T-helper 22 cell (primary cell): ENCODE measurements at places on chromosomes 4 and X.
A peak's percentile ranks its signal among the peaks of the same experiment; 100 is the strongest.

DNA sequence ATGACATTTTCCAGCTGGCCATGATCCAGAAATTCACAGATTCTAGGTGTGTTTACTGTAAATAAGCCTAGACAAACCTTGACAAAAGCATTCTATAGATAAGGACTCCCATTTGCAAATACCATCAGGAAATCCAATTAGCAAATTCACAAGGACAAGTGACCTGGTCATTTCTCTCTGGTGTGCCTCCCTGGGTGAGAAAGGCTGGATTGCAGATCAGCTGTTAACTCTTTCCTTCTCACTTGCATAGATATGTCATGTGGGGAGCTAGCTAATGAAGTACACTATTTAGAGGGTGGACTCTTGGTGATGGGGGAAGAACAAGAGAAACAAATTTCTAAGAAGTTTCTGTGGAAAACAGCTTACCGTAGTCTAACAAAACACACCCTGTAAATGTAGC is 58.9 kb downstream of the MOSPD2 start:
- no peak for DNase-seq

DNA sequence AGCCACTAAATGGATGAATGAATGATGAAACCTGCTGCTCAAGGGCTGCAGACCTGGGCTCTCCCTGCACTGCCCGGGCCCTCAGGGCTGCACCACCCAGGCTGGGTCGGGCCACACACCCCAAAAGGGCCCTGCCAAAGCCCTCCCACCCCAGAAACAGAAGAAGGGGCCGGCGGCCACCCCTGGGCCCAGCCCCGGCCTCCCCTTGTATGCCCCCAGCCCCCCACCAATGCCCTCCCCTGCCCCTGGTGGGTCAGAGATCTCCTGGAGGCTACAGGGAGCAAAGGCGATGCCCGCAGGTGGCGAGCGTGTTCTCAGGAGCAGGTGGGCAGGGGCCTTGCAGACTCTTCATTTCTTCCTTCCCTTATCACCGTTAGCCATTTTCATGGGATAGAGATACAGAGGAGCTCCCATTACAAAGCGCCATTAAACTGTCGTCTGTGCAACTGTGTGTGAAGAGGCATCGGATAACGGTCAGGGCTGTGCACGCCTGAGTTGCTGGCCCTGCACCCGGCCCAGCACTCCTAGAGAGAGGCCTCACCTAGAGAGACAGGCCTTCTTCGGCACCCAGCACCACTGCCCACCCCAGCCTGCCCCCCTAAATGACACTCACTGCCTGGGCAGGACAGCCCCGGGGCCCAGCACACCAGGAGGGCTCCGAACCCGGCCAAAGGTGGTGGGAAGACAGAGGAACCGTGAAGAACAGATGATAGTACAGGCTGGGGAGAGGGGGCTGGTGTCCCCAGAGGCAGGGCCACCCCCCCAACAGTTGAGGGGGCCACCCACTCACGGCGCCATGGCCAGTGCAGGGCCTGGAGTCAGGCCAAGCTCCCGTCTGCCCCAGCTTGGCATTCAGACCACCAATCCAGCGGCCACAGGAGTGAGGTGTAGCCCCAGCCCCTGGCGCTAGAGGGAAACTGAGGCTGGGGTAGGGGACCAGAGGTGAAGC is 133.7 kb downstream of the FAM53A start:
- no peak for DNase-seq

GRCh38 chr4:183987987-183988392 is 82.9 kb downstream of the STOX2 start:
- DNase-seq = no peak

GRCh38 chr4:113355550-113356371 is 306.3 kb downstream of the ANK2 start:
- peak; percentile 37 for DNase-seq

GRCh38 chr4:108060686-108061321 is 71.1 kb downstream of the HADH start:
- no peak for DNase-seq

- no peak for DNase-seq
These were observed 24.8 kb upstream of the UXT start for GRCh38 chrX:47683829-47684205.

DNA sequence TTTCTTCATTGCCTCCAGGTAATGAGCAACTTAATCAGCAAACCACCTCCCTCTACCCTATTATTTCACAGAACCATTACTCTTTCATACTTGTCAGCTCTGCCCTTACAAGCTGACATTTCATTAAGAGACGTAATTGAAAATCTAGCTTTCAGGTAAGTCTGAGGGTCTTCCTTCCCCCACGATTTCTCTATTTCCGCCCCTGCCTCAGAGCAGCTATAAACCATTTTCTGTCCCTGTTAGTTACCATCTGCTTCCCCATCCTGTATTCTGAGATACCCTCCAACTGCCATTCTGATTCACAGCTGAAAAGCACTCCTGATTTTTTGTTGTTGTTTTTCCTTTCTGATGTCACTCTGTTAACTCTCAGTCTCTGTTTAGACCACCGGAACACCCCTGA is 37.1 kb downstream of the SH3RF1 start:
- DNase-seq = no peak

DNA sequence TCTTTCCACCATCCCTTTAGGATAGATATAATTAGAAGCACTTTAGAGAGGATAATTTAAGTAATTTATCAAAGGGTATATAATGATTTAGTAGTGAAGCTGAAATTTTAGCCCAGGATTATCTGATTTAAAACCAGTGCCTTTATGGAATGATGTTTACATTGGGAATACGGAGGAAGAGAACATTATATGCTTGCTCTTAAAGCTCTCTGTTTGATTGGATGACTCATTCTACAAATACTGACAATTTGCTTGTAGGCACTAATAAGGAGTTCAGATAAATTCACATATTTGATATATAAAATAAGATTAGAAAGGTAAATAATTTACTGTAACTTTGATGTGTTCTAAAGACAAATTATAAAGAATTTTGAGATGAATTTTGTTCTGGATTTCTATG is 84.7 kb downstream of the SH3BGRL start:
- DNase-seq = no peak

- no peak for DNase-seq
These were observed 147.1 kb downstream of the NHS start for GRCh38 chrX:17521871-17522693.

- no peak for DNase-seq
These were observed 99.6 kb upstream of the FGF16 start for GRCh38 chrX:77347572-77347971.

DNA sequence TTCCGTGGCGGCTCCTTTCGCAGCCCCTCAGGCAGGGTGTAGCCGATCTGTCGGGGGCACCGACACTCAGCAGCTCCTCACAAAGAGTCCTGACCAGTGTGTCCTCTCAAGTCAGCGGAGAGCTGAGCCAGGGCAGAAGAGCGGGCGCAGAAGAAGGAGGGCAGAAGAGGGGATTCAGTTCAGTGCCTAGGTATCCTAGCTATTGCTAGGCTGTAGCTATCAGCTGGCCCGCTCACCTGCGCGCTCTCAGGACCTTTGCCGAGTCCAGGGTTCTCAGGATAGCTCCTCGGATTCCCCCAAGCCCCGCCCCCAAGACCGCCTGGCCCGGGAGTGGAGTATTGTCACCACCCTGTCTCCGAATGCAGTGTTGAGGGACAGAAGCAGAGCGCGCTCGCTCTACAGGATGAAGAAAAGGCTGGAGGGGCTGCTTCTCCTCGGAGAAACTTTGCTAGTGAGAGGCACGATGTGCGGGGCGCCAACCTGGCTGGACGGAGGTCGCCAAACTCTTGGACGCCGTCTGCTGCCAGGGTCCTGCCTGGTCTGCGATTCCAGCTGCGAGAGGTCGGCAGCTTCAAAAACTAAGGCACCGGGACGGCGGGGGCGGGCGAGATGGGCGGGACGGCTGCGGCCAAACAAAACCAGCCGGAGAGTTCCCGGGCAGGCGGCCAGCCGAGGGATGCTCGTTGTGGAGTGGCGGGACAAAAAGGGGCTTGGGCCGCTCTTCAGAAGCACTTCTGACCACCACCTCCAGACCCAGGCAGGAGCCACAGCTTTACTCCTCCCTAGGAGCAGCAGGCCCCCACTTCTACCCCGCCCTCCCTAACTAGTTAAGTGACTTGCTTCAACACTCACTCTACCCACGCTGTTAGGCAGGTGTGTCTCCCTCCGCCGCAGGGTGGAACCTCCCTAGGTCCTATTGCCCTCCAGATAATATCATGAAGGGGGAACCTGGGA is at the start of gene XKRX:
TSS of gene XKRX (minus strand) at position 258 of the 954 bp plus-strand sequence. CDS start 613 bp downstream, outside the sequence.
- no peak for DNase-seq

- no peak for DNase-seq
These were observed 176.7 kb downstream of the SH3BGRL start for GRCh38 chrX:81378560-81378959.

GRCh38 chr4:169229571-169230028 is 41.2 kb downstream of the SH3RF1 start:
- DNase-seq = no peak

DNA sequence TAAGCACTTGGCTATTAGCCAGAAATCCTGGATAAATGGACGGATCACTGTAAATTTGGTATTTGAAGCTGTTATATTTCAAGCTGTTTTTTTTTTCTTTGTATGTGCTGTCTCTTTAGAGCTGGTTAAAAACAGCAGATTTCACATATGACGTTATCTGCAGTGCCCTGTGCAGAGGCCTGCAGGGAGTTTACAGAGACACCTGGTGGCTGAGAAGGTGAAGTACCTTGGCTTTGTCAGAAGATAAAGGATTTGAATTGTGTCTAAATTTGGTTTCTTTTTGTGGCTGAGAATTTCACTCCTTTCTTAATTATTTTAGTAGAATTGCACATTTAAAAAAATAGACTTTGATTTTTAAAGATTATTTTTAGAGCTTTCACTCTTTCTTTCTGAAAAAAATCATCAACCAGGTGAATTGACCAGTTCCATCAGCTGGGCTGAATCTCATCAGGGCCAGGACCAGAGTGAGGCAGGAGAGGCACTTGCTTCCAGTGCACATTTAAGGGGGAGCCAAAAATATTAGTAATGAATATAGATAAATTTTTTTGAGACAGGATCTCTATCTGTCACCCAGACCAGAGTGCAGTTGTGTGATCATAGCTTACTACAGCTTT is 9.6 kb upstream of the CHRNA9 start:
- peak; percentile 45 for DNase-seq

- peak; percentile 82 for DNase-seq
These were observed 575 bp downstream of the SLC25A6 start for GRCh38 chrX:1391370-1391706.

- no peak for DNase-seq
These were observed 9.0 kb upstream of the PRSS48 start for GRCh38 chr4:151267822-151268535.

- no peak for DNase-seq
These were observed 35.9 kb downstream of the NAP1L5 start for GRCh38 chr4:88661739-88662138.

DNA sequence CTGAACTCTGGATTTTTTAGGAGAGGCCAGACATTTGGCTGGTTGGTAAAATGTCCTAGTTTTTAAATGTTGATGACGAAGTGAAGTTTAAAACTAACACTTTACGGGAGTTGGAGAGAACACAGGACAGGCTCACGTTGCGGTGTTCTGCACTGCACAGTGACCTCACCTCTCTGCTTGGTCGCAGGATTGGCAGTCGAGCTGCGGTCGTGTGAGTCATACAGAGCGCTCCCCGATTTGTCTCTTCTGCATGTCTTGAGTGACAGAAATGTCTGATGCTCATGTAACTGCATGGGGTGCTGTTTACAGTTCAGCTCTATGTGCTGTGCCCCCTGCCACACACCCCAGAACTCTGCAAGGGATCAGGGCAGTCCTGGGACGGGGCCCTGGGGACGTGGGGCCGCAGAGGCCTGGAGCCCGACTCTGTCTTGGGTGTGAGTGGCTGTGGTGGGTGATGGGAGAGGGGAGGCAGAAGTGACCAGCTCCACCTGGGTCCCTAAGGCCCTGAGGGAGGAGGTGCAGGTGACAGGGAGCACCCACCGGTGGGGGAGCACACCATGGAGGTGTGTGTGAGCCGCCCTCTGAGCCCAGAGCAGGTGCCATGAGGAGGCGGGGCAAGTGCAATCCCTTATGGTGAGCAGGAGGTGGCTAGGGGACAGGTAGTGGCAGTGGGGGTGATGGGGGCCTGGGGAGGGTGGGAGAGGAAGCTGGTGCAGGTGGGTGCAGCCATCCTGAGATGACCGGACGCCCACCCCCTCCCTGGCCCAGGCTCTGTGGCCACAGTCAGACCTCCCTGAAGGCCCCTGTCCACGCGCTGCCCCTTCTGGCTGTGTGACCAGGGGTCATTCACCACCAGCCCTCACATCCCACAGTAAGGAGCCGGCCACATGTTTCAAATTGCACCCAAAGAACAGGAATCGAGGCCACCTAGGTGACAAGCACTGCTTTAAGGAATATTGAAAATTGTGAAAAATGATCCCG is 77.9 kb upstream of the ADRA2C start:
- DNase-seq = no peak

DNA sequence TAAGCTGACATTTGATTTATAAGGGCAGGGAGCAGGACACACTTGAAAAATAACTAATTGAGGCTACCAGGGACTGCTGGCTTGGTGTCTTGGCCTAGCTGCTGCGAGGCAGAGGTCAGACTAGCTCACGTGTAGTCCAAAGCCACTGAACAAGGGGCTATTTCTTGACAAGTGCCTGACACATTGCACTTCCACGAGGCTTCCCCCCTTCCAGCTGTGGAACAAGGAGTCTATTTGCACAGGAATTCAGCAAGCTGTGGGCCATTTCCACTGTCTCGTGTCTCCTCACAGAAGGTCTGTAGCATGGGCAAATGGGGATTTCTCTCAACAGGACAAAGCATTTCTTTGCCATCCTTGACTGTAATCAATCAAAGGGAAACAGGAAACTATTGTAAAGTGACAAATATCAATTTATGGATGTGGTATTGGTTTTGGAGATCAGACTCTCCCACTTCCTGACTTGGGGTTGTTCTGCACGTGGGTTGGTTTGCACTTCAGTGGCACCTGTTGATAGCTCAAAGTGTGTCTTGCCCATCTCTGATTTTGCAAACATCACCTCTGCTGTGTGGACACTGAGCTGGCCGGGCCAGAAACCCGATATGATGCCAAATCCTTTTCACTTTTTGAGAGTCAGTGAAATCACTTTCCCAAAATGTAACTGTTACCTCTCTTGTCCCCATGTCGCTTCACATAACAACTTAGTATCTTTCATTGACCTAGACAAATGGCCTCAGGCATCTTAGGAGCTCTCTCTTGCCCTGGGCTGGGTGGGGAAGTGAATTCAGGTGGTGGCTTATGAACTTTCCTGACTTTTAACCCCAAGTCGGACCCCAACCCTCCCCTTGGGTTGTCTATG is 107.4 kb upstream of the MAMLD1 start:
- DNase-seq = no peak

DNA sequence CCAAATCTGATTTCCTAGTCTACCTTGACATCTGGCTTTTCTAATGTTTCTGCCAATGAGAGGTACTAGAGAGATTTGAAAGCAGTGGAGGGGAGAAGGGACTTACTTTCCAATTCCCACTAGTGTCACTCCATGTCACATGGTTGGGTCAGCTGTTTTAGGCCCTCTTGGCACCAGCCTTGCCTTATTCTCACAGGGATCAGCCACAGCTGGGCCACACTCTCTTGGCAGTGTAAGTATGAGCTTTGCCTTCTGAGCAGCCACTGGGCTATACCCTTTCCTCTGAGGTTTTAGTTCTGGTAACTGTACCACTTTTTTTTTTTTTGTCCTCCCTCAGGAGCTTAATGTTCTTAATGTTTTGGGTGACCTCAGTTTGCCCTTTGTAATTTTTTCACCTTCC is 10.2 kb upstream of the ADH1C start:
- no peak for DNase-seq
